Left lung (tissue), 14 donors: ENCODE measurements at places on chromosomes 13 and 19. TPM values are rescaled to one million over a fixed set of nuclear protein-coding genes. Genes with fewer than 3 reads are reported as not detected.
A peak's percentile ranks its signal among the peaks of the same experiment; 100 is the strongest.

DNA sequence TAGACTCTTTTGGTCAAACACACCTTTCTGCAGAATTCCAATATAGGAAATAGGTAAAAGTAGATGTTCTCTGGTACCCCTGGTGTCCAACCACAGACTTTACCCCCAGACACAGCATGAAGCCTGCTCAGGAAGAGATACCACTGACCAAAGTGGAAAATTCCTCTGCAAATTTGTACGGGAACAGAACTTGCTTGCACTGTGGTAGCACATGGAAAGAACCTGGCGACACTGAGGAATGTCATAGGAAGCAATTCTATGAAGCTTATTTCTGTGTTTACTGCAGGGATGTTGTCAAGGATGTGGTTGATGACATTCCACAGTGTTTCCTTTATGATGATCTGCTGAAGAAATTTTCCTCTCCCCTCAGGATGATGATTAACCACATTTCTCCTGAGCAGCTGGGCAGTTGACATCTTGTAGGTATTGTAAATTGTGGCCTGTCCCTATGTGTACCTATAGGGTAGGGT is 48.9 kb upstream of the TNFSF11 start:
- no peak overlapping the region for H3K4me3 ChIP-seq
- no peaks in the 10 kb centered on the region for H3K27me3 ChIP-seq
- DNase-seq = no peak

GRCh38 chr13:113743366-113744195 is 15.4 kb upstream of the TMEM255B start:
- H3K27me3 ChIP-seq = peaks cover 48% of the 10 kb centered on the region
- DNase-seq = no peak
- no peaks in the 10 kb centered on the region for H3K4me1 ChIP-seq
- no peaks in the 10 kb centered on the region for H3K36me3 ChIP-seq
- no peak overlapping the region for H3K27ac ChIP-seq

- peak; percentile 95 for DNase-seq
- H3K4me3 ChIP-seq = peak overlapping the region; percentile 88
- no peaks in the 10 kb centered on the region for H3K27me3 ChIP-seq
- peaks cover 20% of the 10 kb centered on the region for H3K36me3 ChIP-seq
- H3K27ac ChIP-seq = peak overlapping the region; percentile 98
Observed at GRCh38 chr19:17511724-17512573, 500 bp downstream of the PGLS start.

DNA sequence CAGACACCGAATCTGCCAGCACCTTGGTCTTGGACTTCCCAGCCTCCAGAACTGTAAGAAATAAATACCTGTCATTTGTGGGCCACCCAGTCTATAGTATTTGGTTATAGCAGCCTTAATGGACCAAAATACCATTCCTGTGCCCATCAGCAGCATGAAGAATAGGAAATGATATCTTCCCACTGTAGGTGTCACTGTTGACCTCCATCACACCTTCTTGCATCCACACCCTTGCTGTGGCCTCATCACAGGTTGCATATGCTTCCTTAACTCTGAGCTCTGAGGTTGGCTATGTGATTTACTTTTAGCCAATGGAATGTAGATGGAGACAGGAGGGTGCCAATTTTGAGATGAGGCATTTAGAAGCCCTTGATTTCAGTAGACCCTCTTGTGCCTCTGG is 242.0 kb upstream of the TSHZ3 start:
- H3K36me3 ChIP-seq = no peaks in the 10 kb centered on the region
- DNase-seq = no peak
- H3K27me3 ChIP-seq = no peaks in the 10 kb centered on the region
- no peaks in the 10 kb centered on the region for H3K4me1 ChIP-seq

DNA sequence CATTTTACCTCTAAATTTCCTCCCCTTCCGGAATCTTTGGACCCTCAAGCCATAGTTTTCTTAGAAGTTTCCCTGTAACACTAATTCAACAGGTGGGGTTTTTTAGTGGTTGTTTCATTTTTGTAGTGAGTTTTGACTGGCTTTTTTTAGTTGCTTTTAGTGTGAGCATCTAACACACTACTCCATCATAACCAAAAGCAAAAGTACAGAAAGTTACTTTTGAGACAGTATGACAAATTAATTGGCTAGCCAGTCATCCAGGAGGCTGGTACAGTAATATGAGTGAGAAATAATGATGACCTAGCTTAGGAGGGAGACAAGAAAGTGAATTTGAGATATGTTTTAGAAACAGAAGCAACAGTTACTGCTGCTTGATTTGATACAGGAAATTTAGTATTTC is 71.5 kb downstream of the DNAJC15 start:
- no peaks in the 10 kb centered on the region for H3K4me1 ChIP-seq
- H3K27ac ChIP-seq = no peak overlapping the region
- H3K36me3 ChIP-seq = no peaks in the 10 kb centered on the region
- no peaks in the 10 kb centered on the region for H3K27me3 ChIP-seq

DNA sequence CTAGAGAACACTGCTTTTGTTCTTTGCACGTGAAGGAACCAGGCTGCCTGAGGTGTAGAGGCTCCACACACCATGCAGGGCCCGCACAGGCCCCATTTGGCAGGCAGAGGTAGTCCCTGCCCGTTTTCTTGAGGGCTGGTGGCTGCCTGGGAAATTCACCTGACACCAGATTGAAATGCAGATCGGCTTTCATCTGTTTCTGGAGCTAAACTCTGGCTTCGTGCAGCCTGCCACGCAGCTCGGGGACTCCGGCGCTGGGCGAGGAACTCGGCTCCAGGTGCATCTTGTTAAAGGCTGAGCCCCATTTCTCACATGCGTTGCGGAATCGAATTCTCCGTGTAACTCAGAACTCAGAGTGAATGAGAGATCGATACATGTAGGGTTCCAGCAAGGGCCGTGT is 37.7 kb downstream of the ATP11A start:
- peaks cover 3% of the 10 kb centered on the region for H3K36me3 ChIP-seq
- H3K27ac ChIP-seq = no peak overlapping the region
- no peaks in the 10 kb centered on the region for H3K27me3 ChIP-seq
- peaks cover 16% of the 10 kb centered on the region for H3K4me1 ChIP-seq

DNA sequence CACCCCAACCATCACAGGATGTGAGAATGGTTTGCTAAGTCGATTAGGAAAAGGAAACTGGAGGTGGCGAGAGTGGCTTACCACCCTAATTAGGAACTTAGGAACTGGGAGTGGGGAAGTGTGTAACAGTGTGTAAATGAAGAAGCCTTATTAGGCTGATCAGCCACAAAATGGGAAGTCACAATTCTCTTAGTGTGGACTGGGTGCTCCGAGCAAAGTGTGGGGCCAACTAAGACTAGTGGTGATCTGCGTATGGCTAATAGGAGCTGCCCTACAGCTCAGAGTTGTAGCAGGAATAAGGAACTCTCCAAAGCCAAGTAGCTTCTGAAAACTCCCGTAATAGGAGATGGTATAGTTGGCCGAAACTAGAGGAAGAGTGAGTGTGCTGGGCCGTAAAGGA is 7.6 kb downstream of the SIGLEC11 start:
- H3K27me3 ChIP-seq = peaks cover 22% of the 10 kb centered on the region
- peak overlapping the region; percentile 57 for H3K27ac ChIP-seq
- no peaks in the 10 kb centered on the region for H3K36me3 ChIP-seq
- DNase-seq = no peak

DNA sequence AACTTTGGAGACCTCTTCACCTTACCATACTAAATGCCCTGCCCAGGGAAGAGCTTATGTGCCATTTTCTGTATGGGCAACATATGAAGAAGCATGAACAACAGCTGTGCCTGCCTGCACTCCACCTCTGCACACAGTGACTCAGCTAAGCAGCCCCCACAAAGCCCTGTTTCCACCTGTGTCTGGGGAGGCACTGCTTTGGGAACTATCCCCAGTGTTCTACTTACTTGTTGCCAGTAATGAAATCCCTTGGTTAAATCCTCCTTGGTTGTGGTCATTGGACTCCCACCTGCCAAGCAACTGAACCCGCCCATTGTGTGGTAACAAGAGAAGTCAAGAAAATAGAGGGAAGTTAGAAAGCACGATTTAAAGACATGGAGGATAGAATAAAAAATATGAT is 84.6 kb downstream of the NALCN start:
- H3K27me3 ChIP-seq = no peaks in the 10 kb centered on the region
- DNase-seq = no peak
- H3K36me3 ChIP-seq = no peaks in the 10 kb centered on the region
- no peak overlapping the region for H3K27ac ChIP-seq
- no peaks in the 10 kb centered on the region for H3K4me1 ChIP-seq

GRCh38 chr19:35271546-35271945 is 2.8 kb downstream of the USF2 start:
- peaks cover 8% of the 10 kb centered on the region for H3K4me1 ChIP-seq
- no peaks in the 10 kb centered on the region for H3K36me3 ChIP-seq
- H3K27ac ChIP-seq = no peak overlapping the region
- H3K27me3 ChIP-seq = no peaks in the 10 kb centered on the region

DNA sequence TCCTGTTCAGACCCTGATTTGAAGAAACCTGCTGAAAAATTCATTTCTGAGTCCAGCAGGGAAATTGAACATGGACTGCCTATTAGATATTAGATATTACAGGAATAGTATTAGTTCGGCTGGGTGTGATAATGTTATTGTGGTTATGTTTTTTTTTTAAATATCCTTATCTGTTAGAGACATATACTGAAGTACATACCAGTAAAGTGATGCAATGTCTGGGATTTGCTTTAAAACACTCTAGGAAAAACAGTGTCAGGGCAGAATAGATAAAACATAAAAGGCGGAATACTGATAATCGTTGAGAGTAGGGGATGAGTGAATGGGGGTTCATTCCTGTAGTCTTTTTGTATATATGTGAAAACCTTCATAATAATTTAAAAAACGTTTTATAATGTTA is 28.7 kb upstream of the AMER2 start:
- H3K27me3 ChIP-seq = peaks cover 20% of the 10 kb centered on the region
- no peak overlapping the region for H3K27ac ChIP-seq
- no peaks in the 10 kb centered on the region for H3K4me1 ChIP-seq
- H3K4me3 ChIP-seq = no peak overlapping the region

DNA sequence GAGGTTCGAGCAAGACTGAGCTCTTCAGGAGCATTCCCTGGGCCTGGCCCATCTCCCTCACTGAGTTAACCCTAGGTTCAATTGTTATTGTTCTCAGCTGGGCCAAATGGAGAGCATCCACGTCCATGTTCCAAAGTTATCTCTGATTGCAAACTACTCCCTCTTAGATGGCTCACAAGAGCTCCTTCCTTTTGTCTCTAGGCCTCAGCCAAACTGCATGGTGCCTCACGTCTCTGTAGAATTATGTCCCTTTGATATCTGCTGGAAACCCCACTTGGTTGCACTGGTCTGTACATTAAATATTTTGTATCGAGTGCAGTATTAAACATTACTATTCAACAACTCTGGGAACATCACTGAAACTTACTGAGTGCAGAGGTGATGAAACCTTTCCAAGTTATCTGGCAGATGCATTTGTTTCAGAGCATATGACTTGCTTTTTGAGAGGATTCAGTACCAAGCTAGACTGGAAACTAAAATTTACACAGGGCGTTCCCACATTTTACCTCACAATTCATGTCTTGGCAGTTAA is 38.1 kb downstream of the DOCK9 start:
- no peak for DNase-seq
- H3K4me1 ChIP-seq = peaks cover 5% of the 10 kb centered on the region
- no peak overlapping the region for H3K4me3 ChIP-seq
- H3K27ac ChIP-seq = no peak overlapping the region

DNA sequence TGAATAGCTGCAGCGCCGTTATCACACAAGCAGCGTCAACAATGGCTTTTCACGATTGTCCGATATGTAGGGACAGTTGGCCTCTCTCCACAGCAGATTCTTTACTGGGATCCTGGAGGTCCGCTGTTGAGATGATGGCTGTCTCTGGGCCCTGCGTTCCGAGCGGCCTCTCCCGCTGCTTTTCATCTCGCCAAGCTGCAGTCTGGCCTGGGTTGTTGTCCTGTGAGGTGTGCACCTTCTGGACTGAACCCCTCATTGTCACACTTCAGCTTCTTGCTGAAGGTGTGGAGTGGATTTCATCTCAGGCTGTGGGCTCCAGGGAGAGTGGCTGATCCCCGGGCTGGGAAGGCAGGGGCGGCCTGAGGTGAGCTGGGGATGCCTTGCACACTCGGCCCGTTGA is 9.6 kb downstream of the UPF1 start:
- no peak overlapping the region for H3K4me3 ChIP-seq
- no peaks in the 10 kb centered on the region for H3K27me3 ChIP-seq
- H3K36me3 ChIP-seq = peaks cover 24% of the 10 kb centered on the region
- no peak overlapping the region for H3K27ac ChIP-seq

DNA sequence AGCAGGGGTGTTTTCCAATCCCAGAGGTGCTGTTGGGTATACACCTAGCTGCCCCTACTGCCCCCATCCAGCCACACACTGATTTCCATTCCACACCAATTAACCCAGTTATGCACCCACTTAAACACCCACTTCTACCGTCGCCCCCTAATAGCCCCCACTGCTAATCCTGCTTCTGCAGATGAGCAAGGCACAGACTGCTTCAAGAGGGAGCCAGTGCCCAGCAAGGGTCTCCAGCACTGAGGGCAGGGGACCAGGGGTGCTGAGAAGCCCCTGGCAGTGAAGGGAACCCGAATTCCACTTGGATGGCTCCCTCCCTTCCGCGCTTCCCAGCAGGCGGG is 1.2 kb downstream of the FXYD7 start:
- peaks cover 13% of the 10 kb centered on the region for H3K4me1 ChIP-seq
- no peak overlapping the region for H3K27ac ChIP-seq
- H3K36me3 ChIP-seq = no peaks in the 10 kb centered on the region
- no peak overlapping the region for H3K4me3 ChIP-seq
- H3K27me3 ChIP-seq = peaks cover 58% of the 10 kb centered on the region

GRCh38 chr13:91136806-91137205 is 210.7 kb upstream of the MIR17HG start:
- DNase-seq = no peak
- H3K36me3 ChIP-seq = no peaks in the 10 kb centered on the region
- no peak overlapping the region for H3K27ac ChIP-seq
- H3K4me3 ChIP-seq = no peak overlapping the region

- peaks cover 12% of the 10 kb centered on the region for H3K27me3 ChIP-seq
- H3K4me1 ChIP-seq = peaks cover 8% of the 10 kb centered on the region
- DNase-seq = no peak
- H3K36me3 ChIP-seq = no peaks in the 10 kb centered on the region
Observed at GRCh38 chr19:4197625-4198466, 15.4 kb downstream of the ANKRD24 start.

DNA sequence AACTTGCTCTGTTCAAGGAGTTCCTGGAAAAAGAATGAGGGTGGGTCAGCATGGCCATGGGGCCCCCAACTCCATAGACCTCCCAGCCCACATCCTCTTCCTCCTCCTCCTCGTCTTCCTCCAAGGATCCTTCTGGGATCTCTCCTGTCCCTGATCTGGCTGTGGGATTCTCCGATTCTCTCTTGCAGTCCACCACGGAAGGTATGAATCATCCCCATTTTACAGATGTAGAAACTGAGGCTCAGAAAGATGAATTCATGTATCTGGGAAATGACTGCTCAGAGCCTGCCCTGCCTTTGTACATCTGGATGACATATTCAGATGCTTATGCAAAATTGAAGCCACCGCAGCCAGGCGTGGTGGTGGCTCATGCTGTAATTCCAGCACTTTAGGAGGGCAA is 2.2 kb upstream of the KANK2 start:
- DNase-seq = no peak
- H3K27ac ChIP-seq = no peak overlapping the region

TTYH1 gene
- total RNA-seq = not detected

RPS28 gene
- 1,630 TPM for total RNA-seq

PCDH17 gene
- 44.1 TPM for total RNA-seq

TPRX1 gene
- total RNA-seq = not detected

SOX1 gene
- not detected for total RNA-seq

ZNF615 gene
- total RNA-seq = 8.7 TPM

PSG3 gene
- not detected for total RNA-seq

NTN5 gene
- total RNA-seq = 0.73 TPM

FAM216B gene
- 7.9 TPM for total RNA-seq

SERPINE3 gene
- total RNA-seq = not detected

ZNF441 gene
- 7.4 TPM for total RNA-seq

PRTN3 gene
- total RNA-seq = 0.58 TPM

ZNF254 gene
- 21.3 TPM for total RNA-seq

C19orf81 gene
- not detected for total RNA-seq

NCR1 gene
- total RNA-seq = 0.73 TPM
